ENCODE measurements at places on chromosomes 4 and X.

GRCh38 chr4:102871772-102872171 is 3.0 kb downstream of the CISD2 start:
- DNase-seq: no peak

DNA sequence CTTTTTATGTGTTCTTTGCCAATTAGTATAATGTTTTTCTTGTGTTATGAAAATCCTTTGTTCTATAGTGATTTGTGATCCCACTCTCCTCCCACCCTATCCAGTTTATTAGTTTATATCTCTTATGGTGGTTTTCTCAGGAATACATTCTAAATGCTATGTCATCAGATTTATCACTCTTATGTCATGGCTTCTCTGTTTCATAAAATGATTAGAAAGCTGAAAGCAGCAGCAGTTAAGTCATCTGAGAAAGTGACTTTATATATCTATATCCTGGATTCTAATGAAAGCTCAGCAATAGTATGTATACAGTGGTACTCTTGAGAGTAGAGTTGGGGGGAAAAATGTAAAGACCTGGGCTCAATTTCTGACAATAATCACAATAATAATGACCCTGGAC is 41.2 kb downstream of the NCAPG start:
- no peak for DNase-seq

GRCh38 chr4:184408021-184408683 is 66.2 kb downstream of the IRF2 start:
- no peak for DNase-seq

DNA sequence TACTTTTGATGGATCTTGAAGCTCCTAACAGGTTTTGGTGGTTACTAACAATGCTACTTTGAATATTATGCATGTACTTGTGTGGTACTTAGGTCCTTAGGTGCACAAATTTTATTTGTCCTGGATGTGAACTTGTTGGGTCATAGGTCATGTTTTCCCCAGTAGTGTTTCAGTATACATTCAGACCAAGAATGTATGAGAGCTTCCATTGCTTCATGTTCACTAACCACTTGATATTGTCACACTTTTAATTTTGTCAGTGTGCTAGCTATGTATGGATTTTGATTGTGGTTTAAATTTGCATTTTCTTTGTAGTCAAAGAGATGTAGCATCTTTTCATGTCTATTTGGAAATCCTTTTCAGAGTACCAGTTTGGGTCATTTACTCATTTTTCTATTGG is 32.2 kb downstream of the CLCN3 start:
- no peak for DNase-seq

- DNase-seq: peak; percentile 97
Measured at GRCh38 chr4:189940178-189941004, at the start of gene FRG1. FRG1 (plus strand) TSS chr4:189940872; CDS start chr4:189941010, 138 bp downstream.

GRCh38 chrX:78103001-78103622 is 936 bp upstream of the PGK1 start:
- DNase-seq: no peak

DNA sequence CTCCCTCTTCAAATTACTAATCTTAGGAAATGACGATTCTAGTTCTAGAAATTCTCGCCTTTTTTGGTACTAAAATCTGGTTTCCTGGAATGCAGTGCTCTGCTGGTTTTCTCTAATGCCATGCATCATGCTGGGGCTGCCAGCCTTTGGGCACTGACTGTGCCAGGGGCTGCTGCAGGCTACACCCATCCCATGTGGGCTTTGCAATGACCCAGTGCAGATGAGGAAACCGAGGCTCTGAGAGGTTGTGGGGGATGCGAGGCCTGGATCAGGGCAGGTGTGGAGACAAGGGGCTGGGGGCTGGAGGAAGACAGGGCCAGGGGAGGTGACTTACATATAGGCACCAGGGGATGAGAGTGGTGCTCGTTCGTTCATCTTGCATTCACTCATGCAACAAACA is 95.3 kb downstream of the HMX1 start:
- DNase-seq: no peak

GRCh38 chr4:63308697-63309096 is 1100.6 kb downstream of the TECRL start:
- no peak for DNase-seq

DNA sequence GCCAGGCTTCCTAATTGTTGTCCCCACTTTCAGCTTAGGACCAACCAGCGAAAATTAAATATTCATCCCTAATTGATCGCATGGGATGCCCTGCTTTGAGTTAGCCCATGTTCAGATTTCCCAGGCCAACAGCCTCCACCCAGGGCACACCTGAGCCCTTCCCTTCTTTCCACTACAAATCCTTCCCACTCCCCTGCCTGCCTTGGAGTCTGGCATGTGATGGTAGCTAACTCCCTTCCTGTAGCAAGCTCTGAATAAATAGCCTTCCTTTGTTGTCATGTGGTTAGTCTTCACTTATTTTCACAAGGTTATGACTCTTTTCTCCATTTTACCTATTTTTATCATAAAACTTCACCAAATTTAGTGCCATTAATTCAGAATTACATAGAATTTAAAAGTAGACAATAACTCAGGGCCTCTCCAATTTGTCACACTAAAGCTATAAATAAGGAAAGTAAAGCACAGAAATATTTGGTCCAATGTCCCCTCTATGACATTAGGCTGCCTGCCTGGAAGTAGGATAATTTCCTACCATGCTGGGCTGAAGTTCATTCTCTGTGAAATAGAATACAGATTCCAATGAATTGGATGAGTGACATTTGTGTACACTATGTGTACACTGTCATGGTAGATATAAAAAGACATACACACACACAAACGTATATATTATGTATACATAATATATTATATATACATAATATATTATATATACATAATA is 166.4 kb upstream of the CPEB2 start:
- no peak for DNase-seq

GRCh38 chr4:108018884-108019187 is 29.1 kb downstream of the HADH start:
- DNase-seq: no peak

DNA sequence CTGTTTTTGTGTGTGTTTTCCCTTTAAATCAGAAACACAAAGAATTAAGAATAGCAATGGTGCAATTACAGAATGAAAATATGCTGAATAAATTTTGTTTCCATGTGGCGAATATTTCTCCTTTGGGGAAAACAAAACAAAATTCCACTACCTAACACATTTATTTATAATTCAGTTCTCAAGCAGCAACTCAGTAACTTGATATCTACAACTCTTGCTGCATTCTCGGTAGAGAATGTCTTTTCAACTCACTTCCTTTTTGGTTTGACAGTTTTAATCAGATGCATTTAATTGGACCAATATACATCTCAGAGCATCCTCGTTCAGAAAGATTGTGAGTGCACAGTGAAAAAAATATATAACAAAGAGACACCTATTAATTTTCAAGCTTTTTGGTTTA is 30.8 kb downstream of the ZNF827 start:
- no peak for DNase-seq

DNA sequence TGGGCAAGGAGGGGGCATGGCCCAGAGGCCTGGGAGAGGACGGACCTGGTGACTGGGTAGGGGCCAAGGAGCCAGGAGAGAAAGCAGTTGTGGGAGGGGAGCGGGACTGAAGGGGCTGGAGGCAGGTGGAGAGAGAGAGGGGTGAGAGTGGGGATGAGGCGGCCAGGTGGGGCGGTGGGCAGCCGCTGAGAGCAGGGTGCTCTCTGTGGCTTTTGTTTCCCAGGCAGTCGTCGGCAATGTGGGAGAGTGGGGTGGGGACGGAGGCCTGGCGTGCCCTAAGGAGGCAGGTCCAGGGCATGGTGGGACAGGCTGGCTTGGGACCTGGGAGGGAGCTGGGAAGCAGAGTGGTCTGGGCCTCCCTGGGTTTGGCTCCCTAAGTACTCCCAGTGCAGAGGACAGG is 3.2 kb upstream of the ATP2B3 start:
- no peak for DNase-seq
